ENCODE measurements at places on chromosomes 5 and 9. TPM values are rescaled to one million over a fixed set of nuclear protein-coding genes. Genes with fewer than 3 reads are reported as not detected.

Gene PPP3R2
- total RNA-seq, result not detected

DNA sequence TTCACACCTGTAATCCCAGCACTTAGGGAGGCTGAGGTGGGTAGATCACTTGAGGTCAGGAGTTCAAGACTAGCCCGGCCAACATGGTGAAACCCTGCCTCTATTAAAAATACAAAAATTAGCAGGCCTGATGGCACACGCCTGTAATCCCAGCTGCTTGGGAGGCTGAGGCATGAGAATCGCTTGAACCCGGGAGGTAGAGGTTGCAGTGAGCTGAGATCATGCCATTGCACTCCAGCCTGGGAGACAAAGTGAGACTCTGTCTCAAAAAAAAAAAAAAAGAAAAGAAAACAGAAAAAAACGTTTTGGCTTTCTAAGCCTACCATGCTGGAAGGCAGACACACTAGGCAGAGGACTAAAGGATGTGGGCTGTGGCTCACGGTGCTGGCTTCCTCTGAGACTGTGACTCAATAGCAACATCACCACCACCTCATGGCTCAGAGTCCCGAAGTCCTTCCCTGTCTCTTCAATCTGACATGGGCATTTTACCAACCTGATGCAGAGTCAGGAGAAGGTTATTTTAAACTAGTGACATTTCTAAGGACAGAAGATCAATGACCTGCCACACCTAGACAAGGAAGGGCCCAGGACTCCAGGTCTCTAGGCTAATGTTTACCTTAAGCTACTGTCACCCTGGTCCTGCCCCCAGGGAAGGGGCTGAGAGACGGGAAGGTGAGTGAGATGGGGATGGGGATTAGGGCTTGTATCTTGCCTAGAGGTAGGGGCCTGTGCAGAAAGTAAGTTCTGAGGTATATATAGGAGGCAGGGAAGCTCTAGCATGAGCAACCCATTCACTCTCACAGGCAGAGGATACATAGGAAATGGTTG is 3.7 kb downstream of the ECSCR start:
- H3K4me1 ChIP-seq, result peaks cover 34% of the 10 kb centered on the region
- DNase-seq, result no peak
- H3K36me3 ChIP-seq, result peaks cover 15% of the 10 kb centered on the region
- peak overlapping the region; percentile 78 for H3K27ac ChIP-seq

DNA sequence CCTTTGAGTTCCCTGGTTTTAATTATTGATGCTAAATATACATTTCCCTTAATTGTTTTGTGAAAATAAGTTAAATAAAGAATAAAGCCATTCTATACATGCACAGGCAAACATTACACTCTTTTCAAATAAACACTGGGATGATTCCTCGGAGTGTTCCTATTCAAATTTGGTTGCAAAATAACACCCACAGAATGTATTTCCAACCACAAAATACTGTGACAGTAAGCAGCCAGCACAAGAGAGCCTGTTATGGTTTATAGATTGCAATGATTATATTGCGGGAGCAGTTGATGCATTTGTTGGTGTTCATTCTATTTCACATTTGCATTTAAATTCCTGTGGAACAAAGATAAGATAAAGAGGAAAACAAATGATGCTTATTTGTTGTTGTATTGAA is 632.6 kb upstream of the WWC1 start:
- no peaks in the 10 kb centered on the region for H3K4me1 ChIP-seq
- no peak overlapping the region for H3K4me3 ChIP-seq
- H3K36me3 ChIP-seq, result no peaks in the 10 kb centered on the region
- no peaks in the 10 kb centered on the region for H3K27me3 ChIP-seq

- H3K4me1 ChIP-seq, result peaks cover 10% of the 10 kb centered on the region
- peak overlapping the region; percentile 91 for H3K27ac ChIP-seq
- peaks cover 7% of the 10 kb centered on the region for H3K36me3 ChIP-seq
- H3K4me3 ChIP-seq, result peak overlapping the region; percentile 96
- DNase-seq, result peak; percentile 53
Observed at GRCh38 chr5:180860273-180860886, 696 bp downstream of the ZFP62 start.

DNA sequence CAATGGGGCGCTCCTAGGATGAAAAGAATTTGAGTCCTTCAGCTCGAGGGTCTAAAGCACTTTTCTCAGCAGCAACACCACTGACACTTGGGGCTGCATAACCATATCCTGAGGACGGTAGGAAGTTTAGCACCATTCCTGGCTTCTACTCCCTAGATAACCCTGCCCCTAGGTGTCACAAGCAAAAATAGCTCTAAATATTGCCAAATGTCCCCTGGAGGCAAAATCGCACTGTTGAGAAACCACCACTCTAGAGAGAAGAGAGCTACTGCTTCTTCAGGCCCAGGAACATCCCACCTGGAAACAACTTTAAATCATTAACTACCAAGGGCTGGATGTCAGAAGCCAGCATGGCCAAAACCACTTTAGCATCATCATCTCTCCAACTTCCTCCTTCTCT is 29.8 kb downstream of the MYO10 start:
- no peak overlapping the region for H3K27ac ChIP-seq
- H3K4me3 ChIP-seq, result no peak overlapping the region
- no peaks in the 10 kb centered on the region for H3K27me3 ChIP-seq
- DNase-seq, result no peak

Data from lower lobe of right lung (tissue), 2 donors.